Hindlimb muscle (tissue), 1 donor: ENCODE measurements at places on chromosomes 3 and 15.

GRCh38 chr15:63236272-63236671 is 41.1 kb upstream of the APH1B start:
- DNase-seq = no peak

DNA sequence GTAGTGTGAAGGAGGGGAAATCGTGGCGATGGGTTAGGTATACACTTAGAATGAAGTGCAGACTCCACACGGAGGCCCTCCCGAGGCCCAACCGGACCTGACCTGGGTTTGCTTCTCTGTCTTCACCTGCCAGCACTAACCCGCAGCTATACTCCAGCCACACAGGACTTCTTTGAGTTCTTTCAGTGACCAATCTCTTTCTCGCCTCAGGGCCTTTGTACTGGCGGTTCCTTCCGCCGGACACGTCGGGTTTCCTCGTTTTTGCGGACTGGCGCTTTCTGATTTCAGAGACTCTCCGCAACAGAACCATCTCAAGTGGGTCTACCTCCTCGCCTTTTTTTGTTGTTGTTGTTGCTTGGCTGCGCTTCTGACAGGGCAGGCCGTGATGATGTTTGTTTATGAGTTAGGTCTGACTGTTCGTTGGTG is at the start of gene NEIL1:
NEIL1 (plus strand) TSS at position 244 of the 426 bp plus-strand sequence. CDS start 1,867 bp downstream, outside the sequence.
- DNase-seq = no peak

DNA sequence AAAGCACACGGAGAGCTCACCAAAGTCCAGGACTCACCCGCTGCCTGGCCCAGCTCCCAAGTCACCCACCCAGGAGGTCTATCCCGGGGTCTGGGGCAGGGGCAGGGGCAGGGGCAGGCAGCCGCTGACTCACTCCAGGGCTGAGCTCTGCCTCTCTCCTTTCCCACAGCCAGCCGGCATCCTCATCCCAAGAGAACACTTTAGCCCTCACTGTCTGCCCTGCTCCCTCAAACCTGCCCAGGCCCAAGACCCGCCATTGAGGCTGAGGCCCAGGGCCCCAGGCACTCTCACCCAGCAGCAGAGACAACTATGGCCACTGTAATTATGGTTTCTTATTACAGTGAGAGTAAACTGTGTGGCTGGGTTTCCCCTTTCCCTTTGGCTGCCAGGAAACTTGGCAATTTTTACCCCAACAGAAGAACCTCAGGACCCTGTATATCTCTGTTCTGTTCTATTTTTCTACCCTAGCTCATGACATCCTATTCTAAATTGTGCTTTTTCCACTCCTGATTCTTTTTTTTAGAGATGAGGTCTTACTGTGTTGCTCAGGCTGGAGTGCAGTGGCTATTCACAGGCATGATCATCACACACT is 53.0 kb downstream of the IQSEC1 start:
- peak; percentile 50 for DNase-seq

DNA sequence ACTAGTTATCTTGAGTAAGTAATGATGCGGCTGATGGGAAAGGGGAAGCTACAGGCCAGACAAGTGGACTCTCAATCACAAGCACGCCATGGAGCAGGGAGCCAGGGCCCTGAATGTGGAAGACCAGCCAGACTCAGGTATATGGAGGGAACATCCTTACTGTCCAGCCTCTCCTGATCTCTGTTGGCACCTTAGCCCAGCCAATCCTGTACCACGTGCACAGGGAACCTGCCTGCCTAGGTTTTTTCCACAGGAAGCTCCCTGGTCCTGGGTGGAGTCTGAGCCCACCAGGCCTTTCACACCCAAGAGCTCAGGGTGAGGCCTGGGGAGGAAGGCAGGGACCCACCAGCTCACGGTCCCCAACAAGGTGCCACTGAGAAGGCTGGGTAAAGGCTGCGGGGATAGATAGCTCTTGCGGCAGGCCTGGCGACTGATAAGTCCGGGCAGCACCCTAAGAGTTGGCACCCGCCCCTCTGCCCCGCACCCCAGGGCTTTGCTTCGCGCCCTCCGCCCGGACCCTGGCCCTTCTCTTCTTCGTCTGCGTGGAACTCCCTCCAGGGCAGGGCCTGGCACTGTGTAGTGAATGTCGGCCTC is 933 bp upstream of the APEH start:
- no peak for DNase-seq

- no peak for DNase-seq
Measured at GRCh38 chr3:166060789-166061479, 223.7 kb upstream of the BCHE start.

GRCh38 chr3:7576071-7576470 is 715.2 kb downstream of the GRM7 start:
- no peak for DNase-seq
